Heart right ventricle (tissue), 16 donors: ENCODE measurements at places on chromosomes 1 and 21. TPM values are rescaled to one million over a fixed set of nuclear protein-coding genes. Genes with fewer than 3 reads are reported as not detected.

Gene HTR6
- polyA plus RNA-seq, result not detected

Gene OTUD7B
- 3.1 TPM for polyA plus RNA-seq

Gene LRRC53
- polyA plus RNA-seq, result not detected

Gene COL24A1
- polyA plus RNA-seq, result 0.04 TPM

Gene PLPPR4
- 0.15 TPM for polyA plus RNA-seq

Gene KRTAP7-1
- polyA plus RNA-seq, result not detected

Gene ZNF124
- 1.0 TPM for polyA plus RNA-seq

Gene FAM110D
- polyA plus RNA-seq, result 3.8 TPM

Gene SLC16A4
- polyA plus RNA-seq, result 3.4 TPM

Gene CLEC20A
- not detected for polyA plus RNA-seq

Gene FTCD
- polyA plus RNA-seq, result 0.14 TPM

Gene BOLA1
- 22.7 TPM for polyA plus RNA-seq

DNA sequence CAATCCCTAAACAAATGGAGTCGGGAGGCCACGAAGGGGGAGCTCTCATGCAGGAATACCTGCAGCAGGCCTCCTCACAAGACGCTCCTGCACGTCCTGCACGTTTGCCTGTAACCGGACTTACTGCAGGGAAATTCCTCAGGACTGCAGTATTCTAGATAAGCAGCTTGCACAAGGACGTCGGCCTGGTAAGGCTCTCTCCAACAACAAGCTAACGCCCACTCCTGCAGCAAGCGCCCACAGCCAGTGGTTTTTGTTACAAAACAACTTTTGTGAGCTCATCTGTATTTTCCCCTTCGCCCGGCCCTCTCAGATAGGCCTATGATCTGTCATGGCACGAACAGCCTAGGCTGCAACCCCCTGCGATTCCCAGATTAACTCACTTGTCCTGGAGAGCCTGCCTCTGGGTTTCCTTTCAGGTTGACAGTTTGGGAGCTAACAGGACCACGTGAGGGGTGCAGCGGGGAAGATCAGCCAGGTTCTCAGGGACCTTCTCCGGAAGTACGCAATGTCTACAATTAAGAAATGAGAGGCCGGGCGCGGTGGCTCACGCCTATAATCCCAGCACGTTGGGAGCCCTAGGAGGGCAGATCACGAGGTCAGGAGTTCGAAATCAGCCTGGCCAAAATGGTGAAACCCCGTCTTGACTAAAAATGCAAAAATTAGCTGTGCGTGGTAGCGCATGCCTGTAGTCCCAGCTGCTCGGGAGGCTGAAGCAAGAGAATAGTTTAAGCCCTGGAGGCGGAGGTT lies 921 bp upstream of the MIB2 start:
- peak; percentile 15 for DNase-seq

- no peak for DNase-seq
Observed at GRCh38 chr21:17519208-17519738, 6.4 kb downstream of the CXADR start.

GRCh38 chr21:42688226-42688840 lies 34.9 kb downstream of the PDE9A start:
- no peak for DNase-seq

- DNase-seq, result no peak
Observed at GRCh38 chr1:243346016-243346415, 90.2 kb downstream of the SDCCAG8 start.

DNA sequence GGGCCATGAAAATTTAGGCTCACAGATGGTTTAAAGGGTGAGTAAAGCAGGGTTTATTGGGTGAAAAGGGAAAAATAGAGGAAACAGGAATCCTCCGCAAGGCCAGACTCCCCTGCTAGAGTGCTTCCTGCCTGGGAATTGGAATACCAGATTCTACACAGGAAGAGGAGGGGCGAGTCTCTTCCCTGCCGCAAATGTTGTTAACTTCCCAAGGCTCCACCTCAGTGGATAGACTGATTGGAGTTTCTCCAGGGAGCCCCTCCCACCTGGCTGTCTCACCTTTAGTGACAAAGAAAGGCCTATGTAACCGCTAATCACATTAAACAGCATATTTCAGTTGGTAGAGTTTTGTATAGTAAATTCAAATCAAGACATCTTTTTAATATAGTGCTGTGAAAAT lies 1450.1 kb downstream of the KCNT2 start:
- no peak for DNase-seq

GRCh38 chr1:37425221-37425620 lies 49.2 kb upstream of the ZC3H12A start:
- DNase-seq, result no peak

DNA sequence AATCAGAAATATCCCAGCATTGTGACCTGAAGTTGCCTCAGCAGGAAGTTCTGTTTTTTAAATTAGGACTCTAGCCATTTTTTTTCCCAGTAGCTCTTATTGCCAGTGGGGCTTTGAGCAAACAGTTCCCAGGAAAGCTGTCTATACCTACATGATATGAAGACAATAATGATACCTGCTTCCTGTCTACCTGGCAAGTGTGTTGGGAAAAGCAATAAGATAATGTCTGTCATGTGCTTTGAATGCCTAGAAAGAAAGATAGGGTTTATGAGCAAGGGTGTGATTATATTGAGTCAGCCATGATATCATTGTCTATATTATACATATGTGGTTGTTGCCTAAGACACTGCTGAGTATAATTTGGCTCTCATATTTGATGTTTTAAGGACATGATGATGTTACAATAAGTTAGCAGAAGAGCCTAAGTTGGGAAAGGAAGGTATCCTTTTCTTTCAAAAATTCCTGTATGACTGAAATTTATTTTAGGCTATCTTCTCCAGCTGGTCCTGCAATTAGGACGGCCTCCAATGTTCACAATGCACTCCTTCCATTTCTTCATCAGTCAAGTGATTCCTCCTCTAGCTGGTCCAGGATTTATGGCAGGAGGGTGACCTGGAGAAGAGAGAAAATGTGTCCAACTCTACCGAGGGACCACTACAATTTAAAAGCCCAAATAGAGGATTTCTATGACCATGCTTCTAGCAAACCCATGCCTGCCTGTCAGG lies 99.6 kb upstream of the CDC42BPA start:
- DNase-seq, result no peak

DNA sequence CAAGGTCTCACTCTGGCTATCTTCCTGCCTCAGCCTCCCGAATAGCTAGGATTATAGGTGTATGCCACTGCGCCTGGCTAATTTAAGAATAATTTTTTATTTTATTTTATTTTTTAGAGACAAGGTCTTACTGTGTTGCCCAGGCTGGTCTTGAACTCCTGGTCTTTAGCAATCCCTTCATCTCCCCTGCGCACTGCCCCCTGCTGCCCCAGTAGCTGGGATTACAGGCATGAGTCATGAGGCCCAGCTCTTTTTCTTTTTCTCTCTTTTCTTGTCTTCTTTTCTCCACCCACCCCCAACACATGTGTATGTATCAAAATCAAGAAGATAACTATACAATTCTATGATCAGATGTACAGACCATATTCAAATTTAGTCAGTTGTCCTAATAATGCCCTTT lies 87.2 kb downstream of the PEX14 start:
- DNase-seq, result no peak

DNA sequence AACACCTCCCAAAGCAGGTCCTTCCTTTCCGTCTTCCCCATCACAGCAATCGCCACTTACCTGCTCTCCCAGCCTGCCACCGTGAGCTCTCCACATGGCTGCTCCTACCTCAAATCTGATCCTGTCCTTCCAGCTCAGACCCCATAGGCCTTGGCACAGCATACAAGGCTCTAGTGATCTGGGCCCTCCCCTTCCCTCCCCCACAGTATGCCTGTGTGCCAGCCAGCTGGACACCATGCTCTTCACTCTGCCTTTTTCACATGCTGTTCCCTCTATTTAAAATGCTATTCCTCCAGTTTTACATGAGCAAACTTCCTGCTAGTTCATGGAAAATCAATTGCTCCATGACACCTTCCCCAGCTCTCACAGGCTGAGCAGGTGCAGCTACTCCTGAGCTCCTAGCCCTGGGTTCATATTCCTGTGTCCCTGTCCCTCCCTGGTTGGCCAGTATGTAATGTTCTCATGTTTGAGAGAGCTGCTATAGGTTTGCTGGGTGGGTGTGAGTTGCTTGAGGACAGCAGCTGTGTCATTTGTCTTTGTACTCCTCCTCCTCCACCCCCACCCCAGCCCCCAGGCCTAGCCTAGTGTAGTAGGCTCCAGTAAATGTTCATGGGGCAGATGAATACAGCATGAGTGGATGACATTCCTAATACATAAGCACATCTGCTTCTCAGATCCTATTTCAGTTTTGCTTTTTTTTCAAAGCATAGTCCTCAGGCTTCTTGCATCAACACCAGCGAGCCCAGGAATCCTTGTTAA lies 6.3 kb upstream of the TNNT2 start:
- no peak for DNase-seq

DNA sequence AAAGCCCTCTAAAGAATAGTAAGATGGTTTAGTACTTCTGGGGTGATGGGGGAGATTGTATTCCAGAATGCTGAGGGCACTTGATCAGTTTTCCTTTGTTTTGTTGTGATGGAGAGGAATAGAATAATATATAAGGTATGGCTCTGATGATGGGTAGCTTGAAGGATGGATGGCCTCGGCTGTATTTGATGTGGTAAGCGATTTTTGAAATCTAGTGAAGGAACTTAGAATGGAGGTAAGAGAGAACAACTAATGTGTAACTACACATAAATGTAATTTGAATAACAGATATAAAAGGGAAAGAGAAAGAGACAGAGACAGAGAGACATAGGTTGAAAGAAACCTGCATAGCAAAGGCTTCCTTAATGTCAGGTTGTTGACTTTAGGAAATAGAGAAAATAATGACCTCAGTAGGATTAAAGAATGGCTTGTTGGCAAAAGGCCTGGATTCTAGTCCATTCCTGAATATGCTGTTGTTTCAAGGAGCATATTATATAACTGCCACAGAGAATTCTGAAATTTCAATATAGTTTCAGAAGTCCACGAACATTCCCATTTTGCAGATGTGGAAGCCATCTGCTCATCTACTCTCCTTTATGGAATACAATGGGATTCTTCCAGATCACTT lies 58.7 kb downstream of the NIBAN1 start:
- no peak for DNase-seq

- no peak for DNase-seq
Observed at GRCh38 chr1:226061068-226061840, 1.3 kb upstream of the H3-3A start.

- no peak for DNase-seq
Observed at GRCh38 chr1:70504176-70504820, 93.2 kb downstream of the CTH start.

DNA sequence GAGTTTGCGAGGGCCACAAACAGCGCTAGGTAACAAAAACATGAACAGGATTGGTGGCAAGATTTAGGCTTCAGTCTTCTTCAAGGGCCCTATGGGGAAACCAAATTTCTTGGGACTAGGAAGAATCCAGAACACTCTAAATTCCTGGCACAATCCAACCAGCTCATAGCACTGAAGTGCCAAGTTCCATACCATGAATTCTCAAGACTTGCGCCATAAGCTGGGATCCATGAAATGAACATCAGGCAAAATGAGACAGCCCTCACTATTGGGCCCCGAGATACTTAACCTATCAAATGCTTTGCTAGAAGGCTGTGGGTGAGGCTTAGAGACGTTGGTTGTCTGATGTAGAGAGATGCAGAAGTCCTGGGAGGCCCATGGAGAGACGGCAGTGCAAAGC lies 322.1 kb downstream of the PAPPA2 start:
- DNase-seq, result no peak

DNA sequence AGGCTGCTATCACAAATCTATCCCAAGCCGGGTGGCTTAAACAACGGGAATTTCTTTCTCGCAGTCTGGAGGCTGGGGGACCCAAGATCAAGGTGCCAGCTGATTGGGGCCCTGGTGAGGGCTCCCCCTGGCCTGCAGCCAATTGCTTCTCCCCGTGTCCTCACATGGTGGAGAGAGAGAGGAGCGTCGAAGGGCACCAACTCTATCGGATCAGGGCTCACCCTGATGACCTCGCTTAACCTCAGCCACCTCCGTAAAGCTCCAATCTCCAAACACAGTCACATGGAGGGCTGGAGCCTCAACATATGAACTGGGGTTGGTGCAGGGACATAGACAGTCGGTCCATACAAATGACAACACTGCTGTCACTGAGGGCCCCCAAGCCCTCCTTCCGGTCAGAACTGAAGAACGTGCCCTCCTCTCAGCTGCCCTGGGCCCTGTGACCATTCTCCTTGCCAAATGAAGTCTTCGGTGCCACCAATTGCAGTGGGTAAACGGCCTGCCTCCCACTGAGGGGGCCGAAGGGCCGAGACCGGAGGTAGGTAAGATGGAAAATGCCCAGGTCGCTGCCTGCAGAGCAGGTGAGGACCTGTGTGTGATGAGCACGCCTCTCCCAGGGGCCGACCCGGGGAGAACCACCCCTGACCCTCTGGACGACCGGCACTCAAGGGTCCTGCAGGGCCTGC lies 211.0 kb downstream of the TOMM20 start:
- DNase-seq, result no peak

DNA sequence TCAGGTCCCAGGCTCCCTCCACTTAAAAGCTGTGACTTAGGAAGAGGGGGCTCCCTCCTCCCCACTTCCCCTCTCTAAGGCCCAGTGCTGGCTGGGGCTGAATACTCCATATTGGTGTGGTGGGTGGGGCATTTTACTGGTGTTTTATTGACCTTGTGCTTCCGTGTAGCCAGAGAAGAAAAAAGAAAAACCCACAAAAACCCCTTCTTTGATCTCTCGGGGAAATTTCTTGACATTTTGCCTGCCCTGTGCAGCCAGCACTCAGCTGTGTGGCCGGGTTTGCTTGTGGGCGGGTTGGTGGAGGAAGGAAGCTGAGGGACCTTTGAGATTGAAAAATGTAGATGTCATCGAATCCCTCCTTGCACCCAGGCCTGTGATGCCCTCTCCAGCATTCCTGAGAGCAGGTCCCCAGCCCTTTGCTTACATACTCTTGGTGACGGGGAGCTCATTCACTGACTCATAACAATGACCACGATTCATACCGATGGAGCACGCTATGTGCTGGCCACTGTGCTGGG lies 24.8 kb downstream of the TNFRSF8 start:
- DNase-seq, result no peak

DNA sequence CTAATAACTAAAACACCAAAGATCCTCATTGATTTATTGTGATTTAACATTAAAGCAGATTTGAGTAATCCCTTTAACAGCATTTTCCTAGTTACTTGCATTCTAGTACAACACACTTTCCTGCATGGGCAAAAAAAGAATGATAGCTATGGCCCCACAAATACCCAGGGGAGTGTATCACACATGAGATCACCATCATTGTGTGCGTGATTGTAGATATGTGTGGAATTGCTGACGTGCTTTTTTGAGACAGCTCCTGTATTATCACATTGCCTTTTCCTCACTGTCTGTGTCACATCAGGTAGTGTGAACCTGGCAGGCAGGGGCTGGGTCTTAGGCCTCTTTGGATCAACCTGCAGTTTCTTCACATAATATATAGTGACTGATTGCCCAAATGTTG lies 48.5 kb upstream of the SAMD13 start:
- DNase-seq, result no peak

- DNase-seq, result no peak
Observed at GRCh38 chr1:159860456-159860855, 2.0 kb downstream of the VSIG8 start.

DNA sequence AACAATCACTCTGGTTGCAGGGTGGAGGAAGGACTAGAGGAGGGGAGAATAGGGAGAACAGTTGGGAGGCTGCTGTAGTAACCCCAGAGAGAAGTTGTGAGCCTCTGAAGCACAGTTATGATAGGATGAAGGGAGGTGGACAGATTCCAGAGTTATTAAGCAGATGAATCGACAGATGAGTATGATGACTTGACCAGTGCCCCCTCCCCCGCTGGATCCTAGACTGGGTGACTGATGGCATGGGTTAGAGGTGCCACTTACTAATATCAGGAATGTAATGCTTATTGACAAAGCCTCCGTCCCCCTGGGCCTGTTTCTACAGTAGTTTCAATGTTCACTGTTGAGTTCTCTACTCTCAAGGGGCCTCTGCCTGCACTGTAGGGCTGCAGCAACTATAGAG lies 14.0 kb upstream of the TIPRL start:
- no peak for DNase-seq
